ENCODE measurements at places on chromosomes 16 and 17.

- DNase-seq: no peak
Observed at GRCh38 chr17:2106308-2106955, 51.5 kb downstream of the HIC1 start.

GRCh38 chr17:74703311-74703710, 9.4 kb downstream of the CD300LF start:
- DNase-seq: no peak

DNA sequence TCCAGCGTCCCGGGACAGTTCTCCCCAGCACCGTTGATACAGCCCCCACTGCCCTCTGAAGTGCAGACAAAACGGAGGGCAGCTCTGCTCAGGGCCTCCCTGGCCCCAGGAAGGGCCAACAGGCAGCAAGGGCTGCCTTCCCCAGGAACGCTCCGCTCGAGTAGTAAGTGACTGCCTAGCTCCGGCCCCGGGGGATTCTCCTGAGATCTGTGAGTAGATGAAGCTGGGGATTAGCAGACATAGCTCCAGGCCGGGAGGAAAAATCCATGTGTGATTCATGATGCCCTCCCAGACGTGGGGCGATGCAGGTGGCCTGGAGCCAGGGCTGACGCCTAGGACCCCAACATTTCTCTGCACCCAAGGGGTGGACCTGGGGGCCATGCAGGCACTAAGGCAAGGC, 85.3 kb downstream of the ENGASE start:
- DNase-seq: no peak

DNA sequence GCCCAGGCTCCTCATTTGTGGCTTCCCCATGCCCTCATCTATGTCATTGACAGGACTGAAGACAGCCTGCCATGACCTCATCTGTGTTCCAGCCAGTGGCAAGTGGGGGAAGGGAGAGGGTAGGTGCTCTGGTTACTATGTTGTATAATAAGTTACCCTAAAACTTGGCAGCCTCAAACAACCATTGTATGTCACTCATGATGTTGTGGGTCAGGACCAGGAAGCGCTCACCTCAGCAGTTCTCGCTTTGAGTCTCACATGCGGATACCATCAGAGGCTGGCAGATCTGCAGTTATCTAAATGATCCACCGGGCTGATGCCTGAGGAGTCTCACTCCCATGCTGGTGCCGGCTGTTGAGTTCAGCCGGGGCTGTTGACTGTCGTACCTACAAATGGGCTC, 89.0 kb upstream of the TMEM97 start:
- no peak for DNase-seq

DNA sequence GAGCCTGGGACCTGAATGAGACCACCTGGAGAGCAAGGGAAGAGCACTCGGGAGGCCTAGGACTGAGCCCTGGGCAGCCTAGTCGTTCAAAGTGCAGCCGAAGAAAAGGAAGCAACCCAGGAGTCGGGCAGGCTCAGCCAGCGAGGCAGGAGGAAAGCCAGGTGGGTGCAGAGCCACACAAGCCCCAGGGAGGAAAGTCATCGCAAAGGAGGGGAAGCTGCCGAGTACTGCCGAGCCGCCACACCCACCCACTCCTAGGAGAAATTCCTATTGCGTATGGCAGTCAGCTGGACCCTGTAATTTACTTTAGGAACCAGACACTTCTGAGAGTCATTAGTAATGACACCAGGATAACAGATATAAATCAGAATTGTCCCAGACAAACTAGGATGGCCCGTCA, 187.6 kb downstream of the KATNIP start:
- DNase-seq: no peak

DNA sequence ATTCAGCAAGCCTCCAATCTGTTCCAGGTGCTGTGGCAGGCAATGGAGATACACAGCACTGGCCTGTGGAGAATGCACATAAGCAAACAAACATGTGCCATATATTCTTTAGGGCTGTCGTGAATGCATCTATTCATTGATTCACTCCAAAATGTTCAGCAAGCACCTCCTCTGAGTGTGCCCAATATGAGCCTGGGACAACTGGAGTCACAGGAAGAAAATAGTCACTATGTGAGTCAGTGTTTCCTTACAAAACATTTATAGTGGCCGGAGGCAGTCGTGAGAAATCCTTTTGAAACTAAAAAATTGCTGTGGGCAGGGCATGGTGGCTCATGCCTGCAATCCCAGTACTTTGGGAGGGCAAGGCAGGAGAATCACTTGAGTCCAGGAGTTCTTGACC, 310.1 kb downstream of the CA10 start:
- DNase-seq: no peak

DNA sequence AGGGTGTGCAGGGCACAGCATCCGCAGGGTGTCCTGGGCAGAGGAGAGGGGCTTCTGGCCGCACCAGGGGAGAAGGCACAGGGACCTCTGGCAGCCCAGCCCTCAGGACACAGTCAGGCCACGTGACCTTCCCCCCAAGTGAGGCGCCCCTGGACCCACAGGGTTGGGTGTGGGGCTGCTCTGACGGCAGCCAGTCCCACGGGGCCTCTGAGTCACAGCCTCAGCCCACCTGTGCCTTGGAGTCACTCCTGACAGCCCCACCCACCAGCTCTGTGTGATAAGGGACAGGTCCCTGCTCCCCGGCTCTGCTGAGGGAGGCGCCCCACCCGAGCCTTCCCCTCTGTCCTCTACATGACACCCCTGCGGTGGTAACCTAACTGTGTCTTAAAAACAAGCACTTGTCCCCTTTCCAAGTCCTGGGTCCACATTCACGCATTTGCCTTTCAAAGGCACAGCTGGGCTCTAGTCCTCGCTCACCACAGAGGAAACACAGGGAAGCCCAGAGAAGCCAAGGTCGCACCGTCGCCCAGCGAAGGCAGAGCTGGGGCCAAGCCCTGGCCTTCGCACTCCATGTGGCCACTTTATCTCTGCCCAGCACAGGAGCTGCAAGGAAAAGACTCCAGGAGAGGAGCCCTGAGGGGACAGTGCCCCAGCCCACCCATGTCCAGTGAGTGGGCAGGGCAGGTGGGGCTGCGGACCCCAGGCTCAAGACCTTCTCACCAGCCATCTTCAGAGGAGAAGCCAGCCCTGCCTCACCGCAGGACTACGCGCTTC, 5.1 kb upstream of the NPTX1 start:
- DNase-seq: no peak
